Activated CD8-positive, alpha-beta memory T cell treated with anti-CD3 and anti-CD28 coated beads for 1 hour (primary cell): ENCODE measurements at places on chromosomes 2 and 18.

DNA sequence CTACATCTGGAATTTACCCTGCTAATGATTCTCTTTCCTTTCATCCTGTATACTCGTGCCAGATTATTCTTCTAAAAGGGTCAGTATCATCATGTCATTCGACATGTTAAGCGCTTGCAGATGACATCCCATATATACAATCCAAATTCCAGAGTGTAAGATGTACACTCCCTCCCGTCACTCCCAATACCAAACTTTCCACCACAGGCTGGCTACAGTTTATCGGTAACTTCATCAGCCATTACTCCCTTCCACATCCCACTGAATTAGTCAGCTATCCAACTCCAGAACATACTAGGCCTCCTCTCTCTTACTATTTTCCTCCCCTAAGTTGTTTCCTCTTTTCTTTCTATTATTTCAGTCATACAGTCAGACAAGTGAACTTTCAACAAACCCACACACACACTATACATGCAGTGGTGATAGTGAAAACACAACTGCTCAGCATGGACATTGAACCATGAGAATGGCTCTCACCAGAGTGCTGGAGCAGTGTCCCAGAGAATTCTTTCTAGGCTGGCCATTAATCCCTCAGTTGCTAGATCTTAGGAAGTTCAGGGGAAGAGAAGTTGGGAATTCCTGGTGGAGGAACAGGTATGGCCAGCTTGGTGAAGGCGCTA lies 10.6 kb upstream of the NMI start:
- no peak for DNase-seq

GRCh38 chr18:52569492-52569891 lies 229.5 kb downstream of the DCC start:
- no peak for DNase-seq

- DNase-seq, result peak; percentile 6
These were observed 81.0 kb downstream of the SP3 start for GRCh38 chr2:173884025-173884802.

GRCh38 chr2:172431463-172431862 lies 4.1 kb downstream of the ITGA6 start:
- DNase-seq, result no peak

- no peak for DNase-seq
These were observed 543.0 kb upstream of the TNP1 start for GRCh38 chr2:217402761-217403383.

GRCh38 chr18:60110836-60111235 lies 211.0 kb downstream of the PMAIP1 start:
- no peak for DNase-seq

DNA sequence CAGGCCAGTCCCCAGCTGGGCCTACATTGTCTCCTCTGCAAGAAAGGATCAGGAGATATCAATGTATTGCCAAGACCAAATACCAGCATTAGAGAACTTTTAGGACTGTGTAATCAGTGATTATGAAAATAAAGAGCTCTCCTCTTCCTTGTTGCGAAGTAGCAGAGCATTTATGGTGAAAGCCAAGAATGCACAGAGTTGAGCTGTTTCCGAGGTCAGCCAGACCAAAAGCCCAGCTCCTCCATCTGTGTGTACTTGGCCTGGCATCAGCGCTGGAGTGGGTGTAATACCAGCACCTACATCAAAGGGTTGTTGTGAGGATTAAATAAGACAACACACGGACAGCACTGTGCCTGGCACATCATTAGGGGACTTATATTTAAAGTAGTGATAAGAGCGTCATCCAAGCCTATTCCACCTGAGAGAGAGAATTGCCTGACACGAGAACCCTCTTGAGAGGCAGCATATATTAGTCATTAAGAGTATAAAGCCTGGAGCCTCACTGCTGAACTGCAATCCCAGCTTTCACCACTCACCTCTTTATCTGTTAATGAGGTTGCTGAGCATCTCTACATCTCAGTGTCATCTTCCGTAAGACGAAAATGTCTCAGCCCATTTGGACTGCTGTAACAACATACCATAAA lies 7.4 kb upstream of the SLC16A14 start:
- DNase-seq, result no peak

GRCh38 chr2:176085861-176086771 lies 2.4 kb upstream of the EVX2 start:
- DNase-seq, result no peak

GRCh38 chr2:177282181-177282641 lies 17.7 kb upstream of the NFE2L2 start:
- no peak for DNase-seq

DNA sequence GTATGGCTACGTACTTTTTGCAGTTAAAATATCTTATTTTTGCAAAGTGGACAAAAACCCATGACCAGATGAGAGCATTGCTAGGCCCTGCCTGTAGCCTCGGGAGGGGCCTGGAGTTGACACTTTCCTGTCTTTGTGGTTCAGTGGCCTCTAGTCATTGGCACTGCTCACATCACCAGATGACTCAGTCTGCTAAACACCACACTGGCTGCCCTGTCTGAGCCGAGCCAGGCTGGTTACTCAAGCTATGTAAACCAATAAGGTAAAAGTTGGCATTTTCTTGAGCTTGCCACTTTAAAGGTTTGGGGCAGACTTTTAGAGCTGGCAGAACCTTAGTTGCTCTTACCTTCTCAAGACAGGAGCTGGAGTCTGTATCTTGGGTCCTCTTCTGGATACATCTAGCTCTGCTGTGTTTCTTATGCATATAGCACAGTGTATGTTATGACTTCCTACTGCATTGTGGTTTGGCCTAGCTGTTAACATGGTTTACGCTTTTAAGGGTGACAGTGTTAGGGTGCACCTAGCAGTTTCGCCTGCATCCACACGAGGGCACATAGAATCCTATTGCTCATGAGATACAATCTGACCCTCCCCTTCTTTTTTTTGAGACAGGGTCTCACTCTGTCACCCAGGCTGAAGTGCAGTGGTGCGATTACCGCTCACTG lies 76.4 kb downstream of the AP1S3 start:
- no peak for DNase-seq

- DNase-seq, result no peak
These were observed 65.4 kb downstream of the PLA2R1 start for GRCh38 chr2:159996792-159997546.

GRCh38 chr18:59941331-59941730 lies 41.5 kb downstream of the PMAIP1 start:
- DNase-seq, result no peak

DNA sequence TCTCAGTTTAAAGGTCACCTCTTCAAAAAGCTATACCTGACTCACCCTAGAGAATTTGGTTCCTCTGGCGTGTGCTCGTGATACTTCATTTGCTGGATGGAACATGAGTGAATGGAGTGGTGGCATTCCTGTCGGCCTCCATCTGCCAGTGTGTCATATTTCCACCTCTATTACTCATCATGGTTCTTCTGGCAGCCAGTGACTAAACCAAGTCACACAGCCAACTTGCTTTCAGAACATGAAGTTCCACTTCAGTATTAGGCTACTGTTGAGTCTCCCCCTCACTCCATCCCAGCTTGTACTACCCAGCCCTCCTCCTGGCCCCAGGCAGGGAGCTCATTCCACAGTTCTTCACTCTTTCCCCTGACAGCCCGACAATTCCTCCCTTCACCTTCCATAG lies 169.8 kb downstream of the MREG start:
- no peak for DNase-seq

- no peak for DNase-seq
These were observed 175.3 kb downstream of the PDE11A start for GRCh38 chr2:177897278-177897677.

- DNase-seq, result no peak
These were observed 144.9 kb upstream of the HAAO start for GRCh38 chr2:42937171-42937875.

GRCh38 chr18:8163286-8163959 lies 445.8 kb upstream of the RAB12 start:
- DNase-seq, result no peak

GRCh38 chr18:57301573-57302559 lies 50.5 kb upstream of the ST8SIA3 start:
- no peak for DNase-seq

DNA sequence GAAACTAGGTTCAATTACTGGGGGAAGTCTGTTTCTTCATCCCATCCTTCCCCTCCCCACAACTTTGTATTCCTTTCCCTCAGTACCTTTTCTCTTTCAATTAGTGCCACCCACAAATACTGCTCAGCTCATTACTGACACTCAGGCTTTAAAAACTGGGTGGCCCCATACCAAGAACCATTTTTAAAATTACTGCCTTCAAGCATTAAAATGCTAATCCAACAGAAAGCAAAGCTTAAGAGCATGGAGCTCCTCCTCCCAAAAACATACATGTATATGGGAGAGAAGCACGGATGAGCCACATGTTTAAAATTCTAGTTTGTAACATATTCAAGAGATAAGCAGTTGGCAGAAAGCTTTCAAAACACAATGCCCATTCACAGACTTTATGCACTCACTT lies 44.0 kb downstream of the IRS1 start:
- no peak for DNase-seq

DNA sequence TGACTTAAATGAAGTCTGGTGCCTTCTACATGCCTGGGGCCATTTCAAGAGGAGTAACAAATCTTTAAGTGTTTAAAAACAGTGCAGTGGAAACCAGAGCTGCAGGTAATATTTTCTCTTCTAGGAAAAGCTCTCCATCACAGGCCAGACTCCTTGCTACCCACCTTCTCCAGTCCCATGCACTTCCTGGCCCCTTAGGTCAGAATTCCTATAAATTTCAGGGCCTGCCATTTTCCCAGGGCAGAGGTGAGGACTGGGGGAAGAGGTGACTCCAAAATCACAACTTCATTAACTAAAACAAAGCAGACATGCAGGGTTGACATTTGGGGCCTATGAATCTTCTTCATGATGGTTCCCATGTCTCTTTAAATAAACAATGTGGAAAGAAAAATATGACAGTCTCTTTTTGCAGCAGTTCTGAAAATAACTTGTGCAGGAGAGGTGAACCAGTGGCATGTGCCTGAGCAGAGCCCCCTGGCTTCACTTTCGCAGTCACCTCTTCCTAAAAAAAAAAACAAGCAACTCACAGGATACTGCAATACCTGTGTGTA lies 63.7 kb upstream of the TANC1 start:
- no peak for DNase-seq
